ENCODE measurements at places on chromosomes 2 and 18.

DNA sequence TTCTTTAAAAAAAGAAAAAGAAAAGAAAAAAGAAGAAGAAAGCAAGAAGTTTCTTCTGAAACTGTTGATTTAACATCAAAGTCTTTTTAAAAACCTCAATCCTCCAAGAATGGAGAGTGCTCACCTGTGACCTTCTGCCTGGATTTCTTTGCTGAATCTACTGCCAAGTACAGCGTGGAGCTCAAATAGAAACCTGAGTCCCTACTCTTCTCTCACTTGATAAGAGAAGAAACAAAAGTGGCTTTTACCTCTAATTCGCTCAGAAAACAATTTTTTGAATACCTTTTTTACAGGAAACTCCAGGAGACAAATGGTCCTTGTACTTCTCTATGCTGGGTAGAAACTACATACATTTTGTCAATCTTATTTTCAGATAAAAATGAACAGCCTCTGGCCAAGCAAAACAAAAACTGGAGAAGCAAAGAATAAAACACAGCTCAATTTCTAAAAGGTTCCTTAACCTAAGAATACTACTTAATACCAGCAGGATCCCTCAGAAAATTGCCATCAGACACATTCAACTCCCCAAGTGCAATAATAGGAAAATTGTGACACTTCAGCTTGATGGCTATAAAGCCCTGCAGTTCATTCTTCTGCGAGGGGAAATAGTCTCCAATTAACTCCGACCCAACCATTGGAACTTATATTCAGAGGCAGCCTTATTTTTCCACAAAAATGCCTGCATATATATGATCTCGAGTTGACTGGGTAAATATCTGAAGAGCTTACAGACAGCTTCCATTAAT is 85.8 kb downstream of the GRB14 start:
- no peak for DNase-seq

DNA sequence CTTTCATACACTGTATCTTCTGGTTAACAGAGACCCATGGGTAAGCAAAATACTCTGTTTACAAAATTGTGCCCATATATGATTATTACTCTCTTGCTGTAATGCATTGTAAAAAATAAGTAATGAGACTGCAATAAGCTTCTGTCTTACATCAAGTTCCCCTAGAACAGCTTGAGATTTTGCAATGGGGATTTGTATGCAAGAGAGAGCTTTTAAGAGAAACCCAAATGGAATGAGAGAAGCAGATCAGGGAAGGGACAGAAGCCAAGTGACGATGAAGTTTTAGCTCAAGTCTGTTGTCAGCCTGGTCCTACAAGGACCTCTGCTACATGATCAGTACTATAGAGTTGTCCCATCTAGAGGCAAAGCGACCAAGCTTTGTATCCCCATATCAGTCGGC is 218.1 kb upstream of the VWC2L start:
- no peak for DNase-seq

- DNase-seq, result no peak
Measured at GRCh38 chr18:3851159-3851558, 401.2 kb downstream of the TGIF1 start.

DNA sequence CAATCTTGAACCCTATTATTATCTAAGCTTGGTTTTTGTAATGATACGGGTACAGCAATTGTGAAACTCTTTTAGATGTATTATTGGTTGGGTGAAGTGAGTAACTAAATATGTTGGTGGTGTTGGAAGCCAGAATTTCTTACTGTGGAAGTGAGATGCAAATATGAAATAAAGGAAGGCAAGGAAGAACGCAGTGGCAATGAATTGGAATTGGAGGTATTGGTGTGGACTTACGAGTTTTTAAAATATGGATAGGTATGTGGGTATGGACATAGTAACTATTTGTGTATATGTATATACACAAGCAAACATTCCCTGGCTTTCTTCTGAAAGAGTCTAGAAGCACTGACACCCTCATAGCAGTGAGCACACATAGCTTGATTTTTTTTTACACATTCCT is 105.8 kb downstream of the RAB3GAP1 start:
- DNase-seq, result no peak

DNA sequence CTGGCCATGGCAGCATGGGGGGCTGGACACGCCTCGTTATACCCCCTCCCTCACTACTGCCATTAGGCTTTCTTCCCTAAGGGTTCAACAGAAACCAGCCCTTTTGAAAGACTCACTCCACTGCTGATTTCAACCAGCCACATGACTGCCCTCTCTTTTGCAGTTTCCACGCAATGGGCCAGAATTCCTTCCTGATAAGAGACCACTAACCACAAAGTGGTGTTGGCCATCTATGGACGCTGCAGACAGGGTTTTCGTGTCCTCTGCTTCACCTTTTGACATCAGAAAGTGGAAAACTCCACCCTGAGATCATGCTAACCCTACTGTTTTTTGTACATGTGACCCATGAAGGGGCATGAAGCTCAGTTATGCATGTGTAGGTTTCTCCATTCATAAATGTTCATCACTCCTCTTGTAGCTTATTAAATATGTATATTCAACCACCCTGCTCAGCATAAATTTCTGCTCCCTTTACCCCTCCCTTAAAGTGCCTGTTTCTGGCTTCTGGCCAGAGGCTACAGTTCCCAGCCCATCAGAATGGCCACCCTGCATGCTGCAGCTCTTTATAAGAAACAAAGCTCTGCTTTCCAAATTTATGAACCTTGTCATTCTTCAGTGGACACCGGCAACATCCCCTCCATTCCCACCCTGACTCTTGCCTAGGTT is 106.6 kb upstream of the MSH6 start:
- DNase-seq, result no peak

DNA sequence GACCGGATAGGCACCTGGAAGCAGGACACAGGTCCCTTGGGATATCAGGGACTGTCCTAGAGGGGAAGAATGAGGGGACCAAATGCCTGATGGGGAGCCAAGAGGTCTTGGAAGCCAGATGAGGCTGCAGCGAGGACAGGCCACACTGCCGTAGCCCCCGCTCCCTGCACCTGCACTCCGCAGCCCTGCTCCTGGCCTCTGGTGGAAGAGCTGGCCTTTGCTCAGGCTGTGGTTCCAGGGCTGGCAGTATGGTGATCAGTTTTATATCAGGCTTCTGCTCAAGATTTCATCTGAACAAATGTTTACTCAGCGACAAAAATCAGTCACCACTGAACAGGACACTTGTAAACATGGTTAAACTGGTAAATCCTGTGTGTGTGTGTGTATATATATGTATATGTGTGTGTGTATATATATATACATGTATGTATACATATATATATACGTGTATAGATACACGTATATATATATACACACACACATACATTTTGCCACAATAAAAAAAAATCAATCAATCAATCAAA is 52.5 kb upstream of the TAF1B start:
- DNase-seq, result no peak

DNA sequence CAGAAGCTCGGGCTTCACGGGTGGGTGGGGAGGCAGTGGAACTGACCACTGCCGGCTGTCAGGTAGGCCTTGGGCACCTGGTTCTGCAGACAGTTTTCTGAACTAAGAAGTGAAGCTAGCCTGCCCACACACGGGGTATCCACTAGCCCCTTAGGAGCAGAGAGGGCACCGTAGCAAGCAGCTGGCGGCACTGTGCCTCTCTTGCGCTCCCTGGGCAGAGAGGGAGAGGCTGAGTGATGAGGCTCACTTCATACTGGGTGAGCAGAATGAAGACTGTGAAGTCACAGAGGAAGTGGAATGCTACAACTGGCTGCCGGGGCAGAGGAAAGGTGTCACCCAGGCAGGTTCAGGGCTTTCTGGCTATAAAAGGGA is 753 bp downstream of the ITPRIPL1 start:
- no peak for DNase-seq

- DNase-seq, result no peak
Measured at GRCh38 chr2:38376346-38377049, 575 bp downstream of the ATL2 start.
